ENCODE measurements at places on chromosomes 7 and 10. TPM values are rescaled to one million over a fixed set of nuclear protein-coding genes. Genes with fewer than 3 reads are reported as not detected.

- H3K36me3 ChIP-seq: no peaks in the 10 kb centered on the region
- no peak overlapping the region for H3K4me3 ChIP-seq
- H3K4me1 ChIP-seq: peaks cover 24% of the 10 kb centered on the region
- H3K27me3 ChIP-seq: no peaks in the 10 kb centered on the region
- H3K27ac ChIP-seq: no peak overlapping the region
- no peak for DNase-seq
Measured at GRCh38 chr10:28298951-28299350, 3.9 kb downstream of the MPP7 start.

- no peaks in the 10 kb centered on the region for H3K27me3 ChIP-seq
- DNase-seq: no peak
- H3K4me3 ChIP-seq: no peak overlapping the region
- no peaks in the 10 kb centered on the region for H3K36me3 ChIP-seq
Measured at GRCh38 chr7:35736725-35737124, 41.8 kb upstream of the HERPUD2 start.

- no peaks in the 10 kb centered on the region for H3K4me1 ChIP-seq
- H3K27me3 ChIP-seq: no peaks in the 10 kb centered on the region
- DNase-seq: no peak
- no peak overlapping the region for H3K4me3 ChIP-seq
- H3K36me3 ChIP-seq: no peaks in the 10 kb centered on the region
- no peak overlapping the region for H3K27ac ChIP-seq
Measured at GRCh38 chr7:64744680-64745079, 49.5 kb upstream of the ZNF138 start.

GRCh38 chr7:140597428-140597949 is 43.1 kb downstream of the DENND2A start:
- H3K4me1 ChIP-seq: no peaks in the 10 kb centered on the region
- no peak overlapping the region for H3K4me3 ChIP-seq
- no peak for DNase-seq
- H3K27ac ChIP-seq: no peak overlapping the region

GRCh38 chr10:5944389-5945189 is 32.8 kb downstream of the IL15RA start:
- H3K27me3 ChIP-seq: no peaks in the 10 kb centered on the region
- H3K4me1 ChIP-seq: peaks cover 74% of the 10 kb centered on the region
- no peaks in the 10 kb centered on the region for H3K36me3 ChIP-seq
- DNase-seq: peak; percentile 48
- peak overlapping the region; percentile 49 for H3K4me3 ChIP-seq

- no peak for DNase-seq
- H3K27me3 ChIP-seq: no peaks in the 10 kb centered on the region
- H3K27ac ChIP-seq: no peak overlapping the region
- no peaks in the 10 kb centered on the region for H3K36me3 ChIP-seq
- H3K4me3 ChIP-seq: no peak overlapping the region
- H3K4me1 ChIP-seq: no peaks in the 10 kb centered on the region
Measured at GRCh38 chr10:89609833-89610346, 35.2 kb downstream of the PANK1 start.

GRCh38 chr7:157139111-157139809 is 534 bp downstream of the UBE3C start:
- peak overlapping the region; percentile 90 for H3K27ac ChIP-seq
- DNase-seq: peak; percentile 77
- H3K36me3 ChIP-seq: peaks cover 12% of the 10 kb centered on the region
- H3K4me1 ChIP-seq: peaks cover 34% of the 10 kb centered on the region
- H3K27me3 ChIP-seq: no peaks in the 10 kb centered on the region

- no peaks in the 10 kb centered on the region for H3K36me3 ChIP-seq
- no peak for DNase-seq
- no peaks in the 10 kb centered on the region for H3K27me3 ChIP-seq
- no peak overlapping the region for H3K4me3 ChIP-seq
Measured at GRCh38 chr10:109219935-109220605, 703.2 kb downstream of the XPNPEP1 start.

Gene FOXL3
- total RNA-seq: not detected

Gene MYPN
- total RNA-seq: not detected
